ENCODE measurements at places on chromosomes 16 and 17. TPM values are rescaled to one million over a fixed set of nuclear protein-coding genes. Genes with fewer than 3 reads are reported as not detected.

DNA sequence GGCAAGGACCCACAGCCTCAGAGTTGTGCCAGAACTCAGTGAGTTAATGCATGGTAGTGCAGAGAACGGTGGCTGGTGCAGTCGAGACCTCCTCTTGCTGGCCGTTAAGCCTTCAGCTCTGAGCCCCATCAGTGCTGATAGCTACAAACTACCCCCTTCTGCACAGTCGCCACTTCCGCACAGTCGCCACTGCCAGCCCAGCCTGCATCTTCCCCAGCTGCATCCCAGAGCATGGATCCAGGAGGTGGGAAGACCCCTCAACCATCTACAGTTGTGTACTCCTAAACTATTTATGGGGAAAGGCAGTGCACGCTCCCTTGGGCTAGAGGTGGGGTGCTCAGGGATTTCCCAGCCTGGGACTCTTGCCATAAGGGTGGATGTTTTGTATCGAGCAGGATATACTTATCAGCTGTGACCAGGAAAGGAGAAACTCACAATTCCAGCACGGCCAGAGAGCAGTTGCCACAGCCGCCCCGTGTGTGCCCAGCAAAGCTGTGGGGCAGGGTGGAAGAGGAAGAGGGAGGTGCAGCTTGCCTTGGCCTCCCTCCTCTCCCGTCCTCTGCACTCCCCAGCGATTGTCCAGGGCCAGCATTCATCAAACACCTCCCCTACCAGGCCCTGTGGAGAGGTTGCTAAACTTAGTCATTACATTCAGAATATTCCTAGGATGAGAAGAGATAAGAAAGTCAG, 49.5 kb upstream of the CMIP start:
- no peak for DNase-seq

DNA sequence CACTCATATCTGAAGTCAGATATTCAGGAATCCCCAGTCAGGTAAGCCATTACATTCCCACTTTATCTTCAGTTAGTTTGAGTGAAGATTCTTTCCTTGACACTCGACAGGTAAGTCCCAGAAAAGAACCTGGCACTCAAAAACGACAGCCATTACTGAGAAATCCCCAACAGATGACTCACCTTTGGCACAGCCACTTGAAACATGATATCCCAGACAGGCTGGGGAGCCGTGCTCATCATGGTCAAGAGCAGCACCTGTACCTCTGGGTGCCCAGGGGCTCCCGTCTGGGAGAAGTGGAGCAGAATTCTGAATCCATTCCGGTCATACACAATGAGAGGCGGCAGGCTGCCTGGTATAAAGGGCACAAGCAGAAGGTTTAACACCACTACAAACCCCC, 16.8 kb upstream of the COG7 start:
- no peak for DNase-seq

DNA sequence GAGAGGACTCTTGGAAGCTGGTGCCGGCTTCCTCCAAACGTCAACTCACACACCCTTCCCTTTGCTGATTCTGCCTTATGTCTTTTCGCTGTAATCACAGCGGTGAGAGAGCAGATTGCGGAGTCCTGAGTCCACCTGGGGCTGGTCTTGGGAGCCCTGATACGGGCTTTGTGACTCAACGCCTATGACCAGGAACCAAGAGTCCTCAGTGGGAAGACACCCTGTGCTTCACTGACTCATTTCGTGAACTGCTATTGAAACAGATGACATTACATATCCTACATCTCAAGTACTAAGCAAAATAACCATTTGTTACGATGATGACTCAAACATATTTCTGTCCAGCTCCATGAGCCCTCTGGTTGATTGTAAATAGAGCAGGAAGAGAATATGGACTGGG, 90.7 kb upstream of the CREBBP start:
- DNase-seq, result no peak

DNA sequence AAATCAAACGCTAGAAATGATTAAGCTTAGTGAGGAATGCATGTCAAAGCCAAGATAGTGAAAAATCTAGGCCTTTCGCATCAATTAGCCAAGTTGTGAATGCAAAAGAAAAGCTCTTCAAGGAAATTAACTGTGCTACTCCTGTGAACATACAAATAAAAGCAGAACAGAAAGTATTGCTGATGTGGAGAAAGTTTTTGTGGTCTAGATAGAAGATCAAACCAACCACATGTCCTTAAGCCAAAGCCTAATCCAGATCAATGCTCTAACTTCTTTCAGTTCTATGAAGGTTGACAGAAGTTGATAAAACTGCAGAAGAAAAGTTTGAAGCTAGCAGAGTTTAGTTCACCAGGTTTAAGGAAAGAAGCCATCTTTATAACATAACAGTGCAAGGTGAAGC, 1044.6 kb downstream of the CDH11 start:
- no peak for DNase-seq

DNA sequence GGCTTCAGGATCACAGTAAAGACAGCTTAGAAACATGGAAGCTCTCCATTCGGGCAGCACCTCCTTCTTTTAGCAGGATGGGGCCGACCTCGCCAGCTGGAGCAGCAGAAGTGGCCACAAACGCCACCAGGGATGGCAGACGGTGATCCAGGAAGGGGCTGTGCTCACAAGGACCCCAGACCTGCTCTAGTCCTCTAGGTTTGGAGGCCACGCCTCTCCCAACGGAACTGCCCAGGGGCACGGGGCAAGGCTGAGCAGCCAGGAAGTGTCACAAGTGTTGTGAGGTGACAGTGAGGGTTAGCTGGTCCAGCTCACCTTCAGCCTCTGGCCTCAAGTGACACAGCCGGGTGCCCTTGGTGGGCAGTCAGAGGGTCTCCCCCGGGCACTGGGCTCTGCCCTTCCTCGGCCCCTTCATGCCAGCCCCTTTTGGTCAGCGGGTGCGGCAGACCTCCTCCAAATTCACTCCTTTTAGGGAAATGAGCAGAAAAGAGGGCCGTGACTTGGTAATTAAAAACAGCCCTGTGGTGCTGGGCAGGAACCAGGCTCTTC, 20.4 kb downstream of the CEP295NL start:
- DNase-seq, result no peak

DNA sequence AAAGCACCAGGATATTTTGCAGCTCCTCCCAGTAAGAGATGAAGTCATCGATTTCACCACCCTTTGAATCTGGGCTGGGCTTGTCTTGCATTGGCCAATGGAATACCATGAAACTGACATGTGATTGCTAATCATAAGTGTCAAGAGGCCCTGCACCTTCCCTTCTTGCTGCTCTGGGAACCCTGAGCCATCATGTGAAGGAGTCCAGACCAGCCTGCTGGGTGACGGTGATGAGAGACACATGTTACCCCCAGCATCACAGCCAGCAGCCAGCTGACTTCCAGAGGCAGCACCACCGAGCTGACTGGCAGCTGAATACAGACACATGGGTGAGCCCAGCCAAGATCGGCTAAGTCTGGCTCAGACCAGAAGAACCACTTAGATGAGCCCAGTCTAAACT, 43.6 kb upstream of the CACNG4 start:
- DNase-seq, result no peak

GRCh38 chr17:16934836-16935235, 37.1 kb downstream of the TNFRSF13B start:
- DNase-seq, result no peak

DNA sequence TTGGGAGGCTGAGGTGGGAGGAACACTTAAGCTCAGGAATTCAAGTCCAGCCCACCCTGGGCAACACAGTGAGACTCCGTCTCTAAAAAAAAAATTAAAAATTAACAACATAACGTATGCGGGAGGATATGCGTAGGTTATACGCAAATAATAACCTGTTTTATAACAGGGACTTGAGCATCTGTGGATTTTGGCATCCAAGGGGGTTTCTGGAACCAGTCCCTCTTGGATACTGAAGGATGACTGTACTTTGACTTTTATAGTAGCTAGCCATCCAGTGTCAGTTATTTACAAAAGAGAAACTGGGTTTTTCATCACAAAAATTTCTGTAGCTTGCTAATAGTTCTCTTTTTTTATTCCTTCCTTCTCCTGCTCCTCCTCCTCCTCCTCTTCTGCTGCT, 64.5 kb downstream of the TNRC6C start:
- no peak for DNase-seq

DNA sequence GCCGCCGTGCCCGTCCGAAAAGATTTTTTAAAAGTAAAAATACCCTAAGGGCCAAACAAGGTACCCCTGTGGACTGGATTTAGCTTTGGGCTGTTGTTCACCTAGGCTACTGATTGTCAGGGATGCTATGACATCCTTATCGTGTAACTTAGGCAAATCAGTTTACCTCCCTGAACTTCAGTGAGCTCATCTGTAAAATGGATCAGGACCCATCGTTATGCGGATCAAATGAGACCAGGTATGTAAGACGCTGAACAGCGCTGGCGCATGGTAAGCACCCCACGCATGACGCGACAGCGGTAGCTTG, 658 bp upstream of the ZNF771 start:
- no peak for DNase-seq

GRCh38 chr17:48307255-48307654, 122.8 kb downstream of the SKAP1 start:
- no peak for DNase-seq

DNA sequence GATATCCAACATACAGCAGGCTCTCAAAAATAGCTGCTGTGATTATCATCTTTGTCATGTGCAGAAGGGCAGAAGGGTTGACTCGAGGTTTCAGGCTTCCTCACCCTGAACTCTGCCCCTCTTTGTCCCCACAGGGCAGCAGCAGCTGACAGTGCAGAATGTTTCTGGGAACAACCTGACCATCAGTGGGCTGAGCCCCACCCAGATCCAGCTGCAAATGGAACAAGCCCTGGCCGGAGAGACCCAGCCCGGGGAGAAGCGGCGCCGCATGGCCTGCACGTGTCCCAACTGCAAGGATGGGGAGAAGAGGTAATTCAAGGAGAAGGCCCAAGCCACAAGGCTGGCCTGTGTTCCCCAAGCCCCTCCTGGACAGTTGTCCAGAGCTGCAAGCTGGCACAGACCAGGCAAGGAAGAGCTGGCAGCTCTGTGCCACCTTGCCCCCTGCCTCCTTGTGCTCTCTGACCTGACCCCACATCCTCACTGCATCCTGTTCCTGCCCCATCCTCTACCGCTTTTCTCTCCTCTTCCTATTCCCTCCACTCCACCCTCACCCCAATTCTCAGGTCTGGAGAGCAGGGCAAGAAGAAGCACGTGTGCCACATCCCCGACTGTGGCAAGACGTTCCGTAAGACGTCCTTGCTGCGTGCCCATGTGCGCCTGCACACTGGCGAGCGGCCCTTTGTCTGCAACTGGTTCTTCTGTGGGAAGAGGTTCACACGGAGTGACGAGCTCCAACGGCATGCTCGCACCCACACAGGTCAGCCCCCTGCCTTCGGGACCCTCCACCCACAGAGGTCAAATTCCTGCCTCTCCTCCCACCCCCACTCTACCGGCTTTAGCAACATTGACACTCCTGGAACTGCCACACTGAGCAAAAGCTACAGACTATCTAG, 16.3 kb upstream of the PNPO start:
- DNase-seq, result no peak

The MYH13 gene
- total RNA-seq, result not detected

The PRSS27 gene
- total RNA-seq, result 1.2 TPM

The ZG16 gene
- total RNA-seq, result not detected

The CCL14 gene
- total RNA-seq, result not detected

The TNFRSF13B gene
- 0.89 TPM for total RNA-seq
